Right atrium auricular region (tissue), 2 donors: ENCODE measurements at places on chromosomes 6 and 20. TPM values are rescaled to one million over a fixed set of nuclear protein-coding genes. Genes with fewer than 3 reads are reported as not detected.
A peak's percentile ranks its signal among the peaks of the same experiment; 100 is the strongest.

- no peak for DNase-seq
- H3K27ac ChIP-seq: no peak overlapping the region
- H3K4me1 ChIP-seq: no peaks in the 10 kb centered on the region
- H3K36me3 ChIP-seq: no peaks in the 10 kb centered on the region
- no peak overlapping the region for H3K4me3 ChIP-seq
- no peaks in the 10 kb centered on the region for H3K27me3 ChIP-seq
Measured at GRCh38 chr6:111985202-111985731, 68.6 kb upstream of the CCN6 start.

The SIGLEC1 gene
- 3.2 TPM for total RNA-seq

DNA sequence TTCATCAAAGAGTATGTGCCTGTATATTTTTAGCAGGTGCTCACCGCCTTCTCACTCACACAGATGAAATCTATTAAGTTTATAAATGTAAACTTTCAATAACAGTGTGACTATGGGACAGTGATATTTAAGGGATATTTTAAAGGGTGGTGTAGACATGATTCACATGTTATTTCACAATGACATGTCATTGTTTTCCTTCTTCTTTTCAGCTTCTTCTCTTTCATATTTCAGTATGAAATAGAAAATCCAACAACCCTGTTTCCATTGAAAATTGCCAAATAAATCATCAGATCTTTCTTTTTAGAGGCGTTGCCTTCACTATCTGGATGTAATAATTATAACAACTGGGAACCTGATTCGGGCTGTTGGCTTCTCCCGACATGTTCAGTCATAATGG lies 54.8 kb downstream of the PFDN4 start:
- no peaks in the 10 kb centered on the region for H3K4me1 ChIP-seq
- no peaks in the 10 kb centered on the region for H3K36me3 ChIP-seq
- H3K4me3 ChIP-seq: no peak overlapping the region
- no peak overlapping the region for H3K27ac ChIP-seq
- H3K27me3 ChIP-seq: no peaks in the 10 kb centered on the region

The TRIM15 gene
- not detected for total RNA-seq

DNA sequence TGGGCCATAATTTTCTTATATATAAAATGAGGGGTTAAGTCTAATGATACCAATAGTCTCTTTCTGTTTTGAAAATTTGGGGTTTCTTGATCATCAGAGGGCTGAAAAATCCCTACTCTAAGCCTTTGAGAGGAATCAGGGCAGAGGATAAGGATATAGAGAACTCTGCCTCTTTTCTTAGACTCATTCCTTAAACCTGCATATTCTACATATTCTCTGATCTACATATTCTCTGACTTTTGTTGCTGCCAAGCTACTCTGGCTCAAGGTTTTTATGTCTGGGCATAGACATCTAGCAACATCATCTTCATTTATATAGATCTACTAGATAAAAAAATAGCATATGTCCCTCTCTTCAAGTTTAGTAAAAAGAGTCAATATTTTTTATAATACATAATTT lies 71.2 kb downstream of the FLRT3 start:
- H3K36me3 ChIP-seq: no peaks in the 10 kb centered on the region
- no peak for DNase-seq
- H3K27me3 ChIP-seq: no peaks in the 10 kb centered on the region

The TXNDC5 gene
- total RNA-seq: 71.3 TPM

The OR2H1 gene
- total RNA-seq: not detected

DNA sequence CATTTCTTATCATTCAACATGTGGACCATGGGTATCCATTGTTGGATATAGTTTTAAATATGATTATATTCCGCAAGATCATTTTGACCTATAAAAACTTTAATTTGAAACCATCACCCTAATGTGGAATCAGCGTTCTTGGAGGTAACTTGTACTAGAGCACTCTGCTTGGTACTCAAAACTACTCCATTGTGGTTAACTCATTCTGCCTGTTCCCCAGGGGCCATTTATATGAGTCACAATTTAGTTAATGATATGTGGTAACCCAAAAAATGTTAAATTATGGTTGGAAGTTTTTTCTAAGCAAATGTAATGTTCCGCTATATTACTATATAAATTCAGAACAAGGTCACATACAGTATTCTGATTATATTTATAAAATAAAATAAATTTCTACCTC lies 109.3 kb downstream of the TRDN start:
- H3K4me3 ChIP-seq: no peak overlapping the region
- no peak overlapping the region for H3K27ac ChIP-seq
- H3K27me3 ChIP-seq: no peaks in the 10 kb centered on the region

- H3K4me1 ChIP-seq: no peaks in the 10 kb centered on the region
- H3K27me3 ChIP-seq: no peaks in the 10 kb centered on the region
- DNase-seq: no peak
Measured at GRCh38 chr6:15642276-15642675, 20.6 kb downstream of the DTNBP1 start.

DNA sequence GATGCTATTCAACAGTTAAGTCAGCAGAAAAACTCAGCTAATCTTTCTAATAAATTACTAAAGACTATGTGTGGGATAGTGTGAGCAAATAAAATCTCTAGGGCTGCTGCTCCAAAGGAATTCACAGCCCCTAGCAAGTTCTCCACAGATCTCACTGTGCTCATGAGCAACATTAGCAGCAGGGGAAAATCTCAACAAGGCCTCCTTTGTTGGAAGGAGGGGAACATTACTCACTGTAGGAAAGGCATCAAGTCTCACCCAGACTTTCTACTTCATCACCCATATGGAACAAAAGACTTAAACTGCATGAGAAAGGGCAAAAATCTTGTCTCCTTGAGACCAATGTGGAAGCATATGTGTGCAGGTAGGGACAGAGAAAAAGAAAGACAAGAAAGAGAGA lies 726.4 kb upstream of the SLC35B3 start:
- no peak overlapping the region for H3K4me3 ChIP-seq
- H3K27ac ChIP-seq: no peak overlapping the region
- no peaks in the 10 kb centered on the region for H3K36me3 ChIP-seq
- H3K27me3 ChIP-seq: no peaks in the 10 kb centered on the region
- DNase-seq: no peak

DNA sequence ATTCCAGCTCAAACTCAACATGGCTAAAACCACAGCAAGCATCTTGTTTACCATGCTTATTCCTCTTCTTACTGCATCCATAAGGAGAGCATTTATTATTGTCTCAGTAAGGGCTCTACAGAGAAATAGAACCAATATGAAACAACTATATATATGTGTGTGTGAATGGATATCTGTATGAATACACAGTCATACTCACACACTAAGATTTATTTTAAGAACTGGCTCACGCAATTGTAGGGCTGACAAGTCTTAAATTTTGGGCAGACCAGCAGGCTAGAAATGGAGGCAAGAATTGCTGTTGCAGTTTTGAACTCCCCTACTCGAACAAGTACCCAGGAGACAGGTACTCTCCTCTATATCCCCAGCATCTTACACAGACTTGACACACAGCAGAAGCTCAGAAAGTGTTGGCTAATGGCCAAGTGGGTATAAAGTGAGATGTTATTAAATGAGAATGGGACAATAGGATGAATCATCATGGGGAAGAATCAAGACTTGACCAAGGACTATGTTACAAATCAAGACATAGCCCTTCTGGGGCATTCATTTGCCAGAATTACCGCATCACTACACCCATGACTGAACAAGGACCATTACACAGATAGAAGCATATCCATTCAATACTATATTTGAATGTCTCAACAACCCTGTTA lies 13.0 kb downstream of the ZHX3 start:
- DNase-seq: no peak
- H3K36me3 ChIP-seq: no peaks in the 10 kb centered on the region
- no peak overlapping the region for H3K4me3 ChIP-seq
- no peaks in the 10 kb centered on the region for H3K27me3 ChIP-seq
- no peaks in the 10 kb centered on the region for H3K4me1 ChIP-seq

- H3K27ac ChIP-seq: no peak overlapping the region
- H3K27me3 ChIP-seq: no peaks in the 10 kb centered on the region
- DNase-seq: no peak
- H3K4me3 ChIP-seq: no peak overlapping the region
- H3K36me3 ChIP-seq: no peaks in the 10 kb centered on the region
- H3K4me1 ChIP-seq: no peaks in the 10 kb centered on the region
Measured at GRCh38 chr6:44650495-44650894, 263.0 kb downstream of the CDC5L start.

DNA sequence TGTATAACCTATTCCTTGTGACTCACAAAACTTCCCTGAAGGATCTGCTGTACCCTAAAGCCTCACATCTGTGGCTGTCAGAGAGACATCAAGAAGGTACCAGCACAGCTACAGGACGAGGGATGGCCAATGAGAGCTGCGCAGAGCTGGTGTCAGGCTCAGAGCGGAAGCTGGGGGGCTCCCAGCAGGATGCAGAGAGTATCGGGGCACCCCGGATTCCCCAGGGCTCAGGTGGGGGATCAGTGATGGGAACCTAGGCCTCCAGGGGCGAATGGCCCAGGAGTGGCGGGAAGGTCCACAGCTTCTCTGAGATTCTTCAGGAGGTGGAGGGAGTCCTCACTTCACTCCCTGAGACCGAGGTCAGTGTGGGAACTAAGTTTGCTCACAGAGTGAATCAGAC lies 30.9 kb upstream of the SMOC2 start:
- no peaks in the 10 kb centered on the region for H3K4me1 ChIP-seq
- H3K27me3 ChIP-seq: no peaks in the 10 kb centered on the region
- no peaks in the 10 kb centered on the region for H3K36me3 ChIP-seq
- H3K27ac ChIP-seq: no peak overlapping the region
- H3K4me3 ChIP-seq: no peak overlapping the region
- no peak for DNase-seq

The ZNF292 gene
- total RNA-seq: 19.0 TPM

GRCh38 chr20:45052698-45053429 lies 48.1 kb downstream of the KCNS1 start:
- peak overlapping the region; percentile 14 for H3K27ac ChIP-seq
- H3K36me3 ChIP-seq: no peaks in the 10 kb centered on the region
- H3K27me3 ChIP-seq: no peaks in the 10 kb centered on the region

The TBC1D7 gene
- total RNA-seq: 27.0 TPM

- H3K4me3 ChIP-seq: no peak overlapping the region
- H3K27me3 ChIP-seq: no peaks in the 10 kb centered on the region
- DNase-seq: no peak
- no peak overlapping the region for H3K27ac ChIP-seq
- H3K36me3 ChIP-seq: no peaks in the 10 kb centered on the region
Measured at GRCh38 chr6:73929405-73929804, 233.4 kb downstream of the CD109 start.

The SULF2 gene
- 33.7 TPM for total RNA-seq

The NEURL2 gene
- 8.7 TPM for total RNA-seq

- no peaks in the 10 kb centered on the region for H3K27me3 ChIP-seq
- no peaks in the 10 kb centered on the region for H3K4me1 ChIP-seq
- no peak overlapping the region for H3K27ac ChIP-seq
- DNase-seq: no peak
- no peaks in the 10 kb centered on the region for H3K36me3 ChIP-seq
- H3K4me3 ChIP-seq: no peak overlapping the region
Measured at GRCh38 chr6:7960848-7961247, 50.3 kb upstream of the TXNDC5 start.
